ENCODE measurements at places on chromosomes 3 and 15.

- DNase-seq: no peak
Observed at GRCh38 chr3:14927308-14927707, 20.1 kb upstream of the NR2C2 start.

DNA sequence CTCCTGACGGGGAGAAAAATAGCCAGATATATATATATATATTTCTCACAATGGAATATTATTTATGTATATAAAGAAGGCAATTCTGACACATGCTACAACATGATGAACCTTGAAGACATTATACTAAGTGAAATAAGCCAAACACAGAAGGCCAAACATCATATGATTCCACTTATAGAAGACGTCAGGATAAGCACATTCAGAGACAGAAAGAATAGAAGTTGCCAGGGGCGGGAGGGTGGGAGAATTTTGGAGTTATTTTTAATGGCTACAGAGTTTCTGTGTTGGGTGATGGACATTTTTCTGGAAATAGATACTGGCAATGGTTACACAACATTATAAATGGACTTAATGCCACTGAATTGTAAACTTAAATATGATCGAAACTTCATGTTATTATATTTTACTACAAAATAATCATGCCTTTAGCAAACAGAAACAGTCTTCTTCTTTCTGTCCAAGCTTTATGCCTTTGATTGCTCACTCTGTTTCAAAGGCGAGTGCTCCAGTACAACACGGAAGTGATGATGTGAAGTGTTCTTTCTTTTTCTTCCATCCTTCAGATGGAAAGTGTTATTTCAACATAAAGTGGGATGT is 514.0 kb downstream of the OCA2 start:
- no peak for DNase-seq

- no peak for DNase-seq
Observed at GRCh38 chr15:72464251-72464650, 9.9 kb upstream of the ARIH1 start.

- DNase-seq: no peak
Observed at GRCh38 chr15:63456258-63456657, 48.1 kb upstream of the USP3 start.

- no peak for DNase-seq
Observed at GRCh38 chr3:62101488-62101887, 271.9 kb downstream of the FEZF2 start.

DNA sequence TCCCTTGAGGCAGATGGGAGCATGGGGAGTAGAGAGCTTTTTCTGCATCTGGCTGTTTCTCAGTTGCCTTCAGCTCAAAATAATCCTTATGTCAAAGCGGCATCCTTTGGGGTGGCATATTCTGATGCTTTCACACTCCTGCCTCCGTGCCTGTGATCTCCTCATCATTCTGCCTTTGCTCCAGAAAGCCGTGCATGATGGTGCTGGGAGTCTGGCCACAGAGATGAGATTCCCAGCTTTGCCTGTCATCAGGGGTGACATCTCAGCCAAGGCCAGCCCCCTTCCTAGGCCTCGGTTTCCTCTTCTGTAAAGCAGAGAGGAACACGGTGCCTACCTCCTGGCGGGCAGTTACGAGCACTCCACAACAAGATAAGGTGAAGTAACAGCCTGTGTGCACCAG is 96.3 kb upstream of the ALDH1A3 start:
- DNase-seq: no peak

DNA sequence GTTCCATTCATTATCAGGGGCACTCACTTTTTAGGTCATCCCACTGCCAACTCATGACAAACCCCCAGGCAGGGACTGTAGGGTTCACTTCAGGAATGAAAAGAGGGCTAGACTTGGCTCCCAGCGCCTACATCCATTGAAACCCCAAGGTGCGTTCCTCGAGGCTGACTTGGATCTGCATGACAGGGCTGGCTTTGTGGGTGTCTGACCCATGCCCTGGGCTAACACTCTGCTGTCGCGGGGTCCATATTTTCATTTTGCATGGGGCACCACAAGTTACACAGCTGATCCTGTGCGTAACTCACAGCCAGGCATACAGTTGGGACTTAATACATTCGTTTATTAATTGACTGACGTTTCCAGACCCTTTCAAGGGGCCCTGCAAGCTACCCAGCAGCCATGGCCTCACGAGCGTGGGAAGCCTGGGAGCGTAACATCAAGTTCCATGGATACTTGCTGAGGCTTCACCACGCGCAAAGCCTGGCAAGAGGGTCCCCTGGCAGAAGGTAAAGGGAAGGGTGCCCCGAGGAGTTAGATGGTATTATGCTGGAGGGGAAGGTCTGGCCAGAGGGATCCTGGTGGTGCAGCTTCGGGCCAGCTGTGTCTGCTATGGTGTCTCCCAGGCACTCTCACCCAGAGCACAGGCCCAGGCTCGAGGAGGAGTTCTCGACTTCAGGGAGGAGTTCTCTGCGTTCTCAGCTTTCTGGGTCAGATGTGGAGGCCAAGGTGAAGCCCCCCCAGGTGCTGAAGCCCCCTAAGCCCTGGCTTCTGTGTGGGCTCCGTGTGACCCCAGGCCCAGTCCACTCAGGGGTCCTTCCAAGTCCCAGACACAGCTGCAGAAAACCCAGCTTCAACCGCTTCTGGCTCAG is 85.4 kb downstream of the ADAMTS17 start:
- no peak for DNase-seq

DNA sequence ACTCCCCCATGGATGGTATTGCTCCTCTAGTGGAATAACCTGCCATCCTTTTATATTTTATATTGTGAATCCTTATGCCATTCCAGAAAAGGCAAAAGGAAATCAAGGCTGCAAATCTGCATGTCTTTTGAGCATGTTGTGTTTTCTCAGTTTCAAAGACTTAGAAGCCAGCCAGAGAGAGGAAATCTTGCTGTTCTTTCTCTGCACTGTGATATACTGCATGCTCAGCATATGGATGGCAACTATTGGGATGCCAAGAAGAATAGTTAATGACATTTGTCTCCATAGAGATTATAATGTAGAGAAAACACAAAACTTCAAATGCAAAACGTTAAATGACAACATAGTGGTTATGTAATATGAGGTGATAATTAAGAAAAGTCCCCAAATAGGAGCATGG is 106.0 kb upstream of the NUDT16 start:
- DNase-seq: no peak

DNA sequence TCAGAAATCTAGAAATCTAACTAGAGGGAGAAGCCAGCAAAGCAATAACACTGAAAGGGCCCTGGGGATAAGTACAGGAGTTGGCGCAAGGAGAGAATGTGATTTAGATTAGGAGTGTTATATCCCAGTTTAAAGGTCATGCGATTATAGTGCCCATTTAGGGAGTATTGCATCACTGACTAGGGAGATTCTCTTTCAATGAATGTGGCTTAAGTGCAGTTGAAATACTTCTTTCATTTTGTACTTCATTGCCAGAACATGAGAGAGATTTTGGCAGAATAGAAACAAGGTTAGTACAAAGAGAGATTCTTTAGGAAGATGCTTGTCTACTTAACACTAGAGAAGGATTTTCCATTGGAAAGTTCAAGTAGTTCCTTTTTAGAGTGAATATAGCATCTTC is 13.9 kb downstream of the ROBO2 start:
- no peak for DNase-seq

Measured in stimulated activated CD8-positive, alpha-beta memory T cell treated with anti-CD3 and anti-CD28 coated beads, Interleukin-4, amount 100 ng/mL, for 4 hours (primary cell).